GM13976 (cell line): ENCODE measurements at places on chromosomes 11 and 22.

- DNase-seq: no peak
Measured at GRCh38 chr11:17558025-17558780, 11.1 kb downstream of the OTOG start.

GRCh38 chr11:115920092-115920461 lies 415.9 kb upstream of the CADM1 start:
- DNase-seq: no peak

DNA sequence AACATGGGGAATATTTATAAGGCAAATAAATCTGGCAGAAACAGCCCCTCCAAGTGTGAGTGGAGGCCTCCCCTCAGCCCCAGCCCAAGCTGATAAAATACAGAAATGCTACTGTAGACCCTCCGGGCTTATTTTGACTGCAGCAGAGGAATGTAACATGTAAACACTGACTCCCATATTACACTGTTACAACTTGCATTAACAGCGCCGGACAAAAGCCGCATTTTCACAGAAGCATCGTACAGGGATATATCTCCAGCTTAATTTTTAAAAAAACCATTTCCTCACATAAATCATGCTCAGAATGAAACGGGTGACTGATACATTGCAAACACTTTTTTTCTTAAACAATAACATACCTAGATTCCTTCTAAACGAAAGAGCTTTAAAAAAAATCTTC lies 36.6 kb upstream of the COMT start:
- DNase-seq: no peak

- DNase-seq: no peak
Measured at GRCh38 chr22:33991620-33992019, 71.3 kb upstream of the LARGE1 start.

DNA sequence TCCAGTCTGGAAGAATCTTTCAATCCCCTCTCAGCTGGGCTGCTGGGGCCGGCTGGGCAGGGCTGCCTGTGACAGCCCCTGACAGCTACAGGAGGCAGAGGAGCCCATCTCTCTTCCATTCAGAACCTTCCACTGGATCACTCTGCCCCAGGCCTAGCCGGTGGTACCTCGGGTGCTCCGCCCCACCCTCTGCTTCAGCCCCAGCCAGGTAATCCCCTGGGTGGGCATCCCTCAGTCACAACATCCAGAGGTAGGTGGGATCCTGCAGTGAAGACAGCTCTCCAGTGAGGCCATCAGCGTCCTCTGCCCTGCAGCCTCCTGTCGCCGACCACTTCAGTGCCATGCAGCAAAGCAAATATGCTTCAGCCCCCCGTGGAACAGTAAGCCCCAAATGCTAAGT lies 223.7 kb downstream of the DSCAML1 start:
- DNase-seq: no peak

- DNase-seq: no peak
Measured at GRCh38 chr11:122951211-122951610, 30.4 kb downstream of the BSX start.

DNA sequence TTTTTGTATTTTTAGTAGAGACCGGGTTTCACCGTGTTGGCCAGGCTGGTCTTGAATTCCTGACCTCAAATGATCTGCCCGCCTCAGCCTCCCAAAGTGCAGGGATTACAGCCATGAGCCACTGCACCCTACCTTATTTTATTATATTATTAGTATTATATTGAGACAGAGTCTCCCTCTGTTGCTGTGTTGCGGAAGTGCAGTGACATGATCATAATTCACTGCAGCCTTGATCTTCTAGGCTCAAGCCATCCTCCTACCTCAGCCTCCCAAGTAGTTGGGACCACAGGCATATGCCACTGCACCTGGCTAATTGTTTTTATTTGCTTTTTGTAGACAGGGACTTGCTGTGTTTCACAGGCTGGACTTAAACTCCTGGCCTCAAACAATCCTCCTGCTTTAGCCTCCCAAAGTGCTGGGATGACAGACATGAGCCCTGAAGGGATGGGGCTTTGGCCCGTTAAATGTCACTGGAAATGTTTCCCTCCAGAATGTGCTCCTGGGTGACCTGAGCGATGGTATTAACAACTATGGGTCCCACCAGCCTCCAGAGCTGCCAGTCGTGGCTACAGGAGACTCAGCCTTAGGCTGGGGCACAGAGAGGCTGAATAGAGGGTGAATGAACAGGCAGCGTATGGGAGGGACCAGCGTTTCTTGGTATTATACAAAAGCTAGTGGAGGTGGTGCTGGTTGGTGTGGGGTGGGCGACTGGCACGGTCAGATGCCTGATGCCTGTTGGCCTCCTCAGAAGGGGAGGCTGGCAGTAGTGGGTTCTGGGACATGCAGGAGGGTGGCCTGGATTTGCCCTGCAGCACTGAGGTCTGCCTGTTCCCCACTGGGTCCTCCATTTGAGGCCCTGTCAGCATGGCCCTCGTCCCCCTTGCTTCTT lies 7.3 kb downstream of the TANGO2 start:
- no peak for DNase-seq

GRCh38 chr22:44915441-44915840 lies 94.4 kb downstream of the PHF21B start:
- DNase-seq: no peak

GRCh38 chr11:77104727-77105126 lies 2.1 kb downstream of the OMP start:
- DNase-seq: no peak

GRCh38 chr22:18033204-18033998 lies 9.0 kb upstream of the MICAL3 start:
- no peak for DNase-seq

DNA sequence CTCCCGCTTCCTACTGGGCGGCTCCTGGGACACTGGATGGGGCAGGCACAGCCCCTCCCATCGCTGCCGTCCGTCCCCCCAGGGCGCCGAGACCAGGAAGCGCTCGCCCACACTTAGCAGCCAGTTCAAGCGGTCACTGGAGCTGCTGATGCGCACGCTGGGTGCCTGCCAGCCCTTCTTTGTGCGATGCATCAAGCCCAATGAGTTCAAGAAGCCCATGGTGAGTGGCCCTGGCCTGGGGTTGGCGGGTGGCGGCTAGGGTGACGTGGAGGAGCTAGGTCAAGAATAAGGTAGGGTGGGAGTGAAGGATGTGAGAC lies 44.6 kb downstream of the MYO7A start:
- no peak for DNase-seq

- peak; percentile 73 for DNase-seq
Measured at GRCh38 chr11:119094816-119095065, 6.9 kb downstream of the DPAGT1 start.
